Caki2 (cell line): ENCODE measurements at places on chromosomes 6 and 20.

GRCh38 chr6:6397842-6398241 lies 77.4 kb upstream of the F13A1 start:
- DNase-seq: no peak

DNA sequence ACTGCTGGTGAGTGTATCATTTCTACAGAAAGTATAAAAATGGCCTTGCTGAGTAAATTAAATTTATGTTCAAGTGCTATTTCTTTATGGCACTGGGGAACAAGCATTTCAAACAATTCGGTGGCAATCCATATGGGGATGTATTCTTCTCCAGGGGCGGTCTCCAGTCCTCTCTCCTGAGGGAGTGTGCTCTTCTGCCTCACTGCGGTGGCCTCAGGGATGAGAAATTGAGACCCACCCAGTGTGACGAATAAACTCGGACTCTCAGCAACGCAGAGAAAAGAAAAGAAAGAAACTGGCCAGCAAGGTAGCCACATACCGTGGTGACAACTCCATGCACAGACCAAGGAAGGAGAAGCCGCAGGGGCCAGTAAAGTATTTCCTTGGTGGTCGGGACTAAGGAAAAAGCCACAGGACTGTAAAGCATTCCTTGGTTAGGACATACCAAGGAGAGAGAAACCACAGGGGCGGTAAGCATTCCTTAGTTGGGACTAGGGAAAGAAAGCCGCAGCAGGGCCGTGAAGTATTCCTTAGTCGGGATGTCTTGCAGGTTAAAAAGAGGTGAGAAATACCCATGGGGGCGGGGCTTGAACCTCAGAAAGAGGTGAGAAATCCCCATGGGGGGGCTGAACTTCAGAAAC lies 13.6 kb upstream of the GOPC start:
- no peak for DNase-seq

DNA sequence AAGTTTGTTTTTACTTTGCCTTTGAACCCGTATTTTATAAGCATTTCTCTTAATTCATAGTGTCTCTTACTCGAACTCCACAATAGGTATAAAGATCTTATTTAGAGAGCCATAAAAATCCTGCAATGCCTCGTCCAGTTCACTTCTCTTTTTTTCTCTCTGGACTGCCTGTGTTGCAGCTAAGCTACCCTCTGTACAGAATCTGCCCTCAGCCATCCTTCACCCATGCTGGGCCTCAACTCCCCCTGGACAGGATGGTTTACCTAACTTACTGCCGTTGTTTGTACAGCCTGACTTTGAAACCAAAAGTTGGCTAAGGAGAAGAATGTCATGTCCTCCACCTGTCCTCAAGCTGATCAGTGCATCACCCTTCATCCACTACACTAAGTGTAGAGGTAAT lies 10.4 kb downstream of the QRSL1 start:
- no peak for DNase-seq

GRCh38 chr20:36098364-36098763 lies 56.2 kb upstream of the EPB41L1 start:
- no peak for DNase-seq

DNA sequence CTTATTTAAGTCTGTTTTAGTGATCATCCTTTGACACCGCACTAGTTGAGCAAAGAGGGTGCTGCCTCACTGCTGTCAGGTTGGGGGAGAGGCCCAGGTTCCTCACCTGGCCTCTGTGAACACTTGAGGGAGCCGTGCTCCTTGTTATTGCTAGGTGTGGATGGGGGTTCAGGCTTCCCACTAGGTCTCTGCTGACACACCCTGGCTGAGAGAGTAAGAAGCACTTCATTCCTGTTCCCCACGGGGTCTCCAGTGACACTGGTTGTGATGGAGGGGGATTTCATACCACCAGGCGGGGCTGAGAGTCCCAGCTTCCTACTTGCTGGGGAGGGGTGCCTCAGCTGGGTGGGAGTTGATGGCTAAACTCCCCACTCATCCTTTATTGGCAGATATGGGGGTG lies 11.1 kb upstream of the NOTCH4 start:
- no peak for DNase-seq

DNA sequence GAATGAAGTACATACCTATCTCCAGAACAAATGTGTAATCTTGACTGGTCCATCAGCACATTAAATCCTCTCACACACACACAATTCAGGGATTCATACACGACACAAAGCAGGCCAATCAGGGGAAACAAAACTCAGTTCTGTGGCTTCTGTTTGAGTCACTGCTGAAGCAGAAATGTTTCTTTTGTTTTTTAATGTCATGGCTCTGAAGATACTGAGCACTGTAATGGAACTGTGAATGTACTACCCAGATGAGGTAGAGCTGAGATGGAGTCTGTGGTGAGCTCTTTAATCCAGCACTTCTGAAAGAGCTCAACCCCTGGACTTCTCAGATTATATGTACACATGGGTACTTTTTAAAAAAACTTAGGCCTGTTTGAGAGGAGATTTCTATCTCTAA lies 116.4 kb downstream of the THEMIS start:
- no peak for DNase-seq

DNA sequence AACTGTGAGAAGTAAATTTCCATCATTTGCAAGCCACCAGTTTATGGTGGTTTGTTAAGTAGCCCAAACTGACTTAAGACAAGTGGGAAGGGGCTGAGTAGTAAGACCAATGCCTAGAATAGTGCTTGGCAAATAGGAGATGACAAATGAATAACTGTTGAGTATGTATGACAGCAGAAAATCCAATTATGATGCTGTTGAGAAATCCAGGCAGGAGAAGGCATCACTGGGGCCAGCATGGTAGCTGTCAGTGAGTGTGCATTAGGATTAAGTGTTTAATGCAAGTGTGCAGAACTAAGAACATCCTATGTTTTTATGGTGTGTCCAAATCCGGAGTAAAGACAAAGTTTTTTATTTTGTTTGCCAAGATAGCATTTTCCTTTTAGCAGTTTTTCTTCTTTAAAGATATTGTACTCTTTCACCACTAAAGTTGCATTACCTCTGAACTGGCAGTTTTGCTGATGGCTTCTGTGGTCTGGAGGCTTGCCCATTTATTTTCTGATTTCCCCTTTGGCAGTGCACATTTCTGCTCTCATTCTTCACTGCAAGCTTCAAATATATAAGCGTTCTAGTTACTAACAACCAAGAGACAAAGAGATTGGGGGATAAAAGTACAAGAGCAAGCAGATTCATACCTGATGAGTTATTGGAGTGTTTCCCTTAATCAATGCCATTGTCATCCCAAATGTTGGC lies 289.7 kb downstream of the KCNQ5 start:
- no peak for DNase-seq

GRCh38 chr20:45097485-45098102 lies 3.3 kb downstream of the KCNS1 start:
- DNase-seq: no peak

DNA sequence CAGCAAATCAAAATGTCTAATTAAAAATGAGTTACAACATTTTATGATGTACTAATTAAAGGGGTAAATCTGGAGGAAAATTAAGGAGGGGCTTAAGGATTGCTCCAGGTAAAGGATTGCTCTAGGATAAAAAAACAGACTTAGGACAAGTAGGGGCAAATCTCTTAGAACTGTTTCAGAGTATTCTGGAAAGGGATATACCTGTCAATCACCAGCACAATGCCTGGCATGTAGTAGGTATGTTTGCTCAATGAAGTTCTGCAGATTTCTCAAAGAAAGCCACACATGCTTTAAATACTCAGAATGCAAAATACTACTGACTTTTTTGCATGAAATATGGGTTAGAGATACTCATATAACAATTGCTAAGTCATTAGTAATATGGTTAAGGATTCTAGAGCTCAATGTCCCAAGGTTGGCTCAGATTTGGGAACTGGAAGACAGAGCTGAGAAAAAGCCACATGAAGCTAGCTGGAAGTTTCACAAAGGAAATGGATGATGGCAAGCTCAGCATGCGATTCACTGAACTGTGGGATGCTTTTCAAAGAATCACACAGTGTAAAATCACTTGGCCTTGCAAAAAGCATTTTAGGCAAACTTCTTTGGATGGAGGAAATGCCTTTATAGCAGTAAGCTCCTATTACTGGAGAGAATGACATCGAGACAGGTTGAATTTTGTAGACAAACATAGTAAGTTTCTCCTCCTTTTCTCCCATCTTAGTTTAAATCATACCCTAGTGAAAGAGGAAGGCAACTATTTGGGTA lies 72.8 kb downstream of the MAP3K5 start:
- DNase-seq: no peak

DNA sequence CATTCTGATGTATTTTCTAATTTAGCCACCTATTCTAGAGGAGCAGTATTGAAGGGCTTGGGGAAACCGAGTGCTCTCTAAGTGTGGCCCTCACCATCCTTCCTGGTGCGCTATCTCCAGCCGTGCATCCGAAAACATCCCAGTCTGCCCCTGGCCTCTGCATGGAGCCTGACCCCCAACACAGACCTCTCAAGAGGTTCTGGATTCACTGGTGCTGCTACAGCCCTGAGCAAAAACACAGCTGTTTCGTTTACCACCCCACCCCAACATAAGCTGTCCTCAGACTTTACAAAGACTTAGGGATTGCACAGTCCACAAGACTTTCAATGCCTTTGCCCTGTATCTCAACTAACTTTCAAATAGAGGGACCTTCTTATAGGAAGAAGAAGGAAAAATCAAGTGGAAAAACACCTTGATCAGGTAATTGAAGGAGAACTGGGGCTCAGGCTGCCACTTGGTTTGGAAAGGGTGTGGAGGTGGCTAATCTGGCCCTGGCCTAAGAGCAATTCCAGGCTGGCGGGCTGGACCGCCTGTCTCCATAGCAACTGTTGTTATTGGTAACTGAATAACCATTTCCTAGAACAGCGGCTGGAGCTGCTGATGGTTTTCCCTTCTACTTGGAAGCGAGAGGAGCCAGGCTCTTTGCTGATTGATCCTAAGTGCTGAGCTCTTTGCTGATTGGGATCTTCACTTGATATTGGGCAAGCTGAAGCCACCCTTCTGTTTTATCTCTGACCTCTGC lies 90.2 kb upstream of the TOX2 start:
- no peak for DNase-seq

DNA sequence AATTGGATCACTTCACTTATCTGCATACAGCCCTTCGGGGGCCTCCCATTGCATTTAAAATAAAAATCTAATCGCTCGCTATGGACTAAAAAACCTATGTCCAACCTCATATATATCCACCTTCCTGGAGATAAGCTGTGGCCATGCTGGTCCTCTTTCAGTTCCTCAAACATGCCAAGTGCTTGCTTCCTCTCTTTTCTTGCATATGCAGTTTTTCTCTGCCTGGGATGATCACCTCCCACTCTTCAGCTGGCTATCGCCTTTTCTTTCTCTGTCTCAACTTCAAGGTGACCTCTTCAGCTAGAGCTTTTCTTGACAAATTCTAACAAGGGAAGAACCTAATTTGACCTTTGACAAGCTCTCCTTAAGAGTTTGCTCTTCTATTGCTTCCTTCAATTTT lies 5.6 kb upstream of the TFB1M start:
- DNase-seq: no peak

DNA sequence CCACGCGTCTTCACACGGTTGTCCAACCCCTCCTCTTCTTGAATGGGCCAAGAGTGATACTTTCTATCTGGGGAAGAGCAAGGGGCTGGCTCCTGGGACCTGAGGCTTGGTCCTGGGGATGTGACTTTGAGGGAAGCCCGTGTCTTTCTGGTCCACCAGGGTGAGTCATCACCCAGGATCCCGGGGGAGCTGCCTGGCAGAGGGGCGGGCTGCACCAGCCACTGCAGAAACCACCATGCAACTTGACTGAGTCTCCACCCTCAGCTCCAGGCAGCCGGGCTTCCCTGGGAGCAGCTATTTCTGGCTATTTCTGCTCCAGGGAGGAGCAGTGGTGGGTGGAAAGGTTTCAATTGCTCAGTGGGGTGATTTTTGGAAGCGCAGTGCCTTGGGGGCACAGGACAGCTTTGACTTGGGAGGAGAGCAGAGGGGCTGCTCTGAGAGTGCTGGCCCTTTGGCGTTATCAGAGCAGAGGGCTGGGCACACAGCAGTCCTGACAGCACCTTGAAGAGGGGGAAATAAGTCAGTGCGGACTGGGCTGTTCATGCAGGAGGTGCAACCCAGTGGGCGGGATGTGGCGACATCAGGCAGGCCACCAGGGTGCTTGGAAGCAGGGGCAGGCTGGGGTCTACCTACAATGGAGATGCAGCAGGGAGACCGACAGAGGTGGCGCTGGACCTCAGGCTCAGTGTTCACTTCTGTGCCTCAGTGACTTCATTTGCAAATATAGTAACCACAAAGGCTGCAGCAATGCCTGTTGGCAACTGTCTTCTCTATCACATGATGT lies 45.1 kb upstream of the FAM83D start:
- no peak for DNase-seq

DNA sequence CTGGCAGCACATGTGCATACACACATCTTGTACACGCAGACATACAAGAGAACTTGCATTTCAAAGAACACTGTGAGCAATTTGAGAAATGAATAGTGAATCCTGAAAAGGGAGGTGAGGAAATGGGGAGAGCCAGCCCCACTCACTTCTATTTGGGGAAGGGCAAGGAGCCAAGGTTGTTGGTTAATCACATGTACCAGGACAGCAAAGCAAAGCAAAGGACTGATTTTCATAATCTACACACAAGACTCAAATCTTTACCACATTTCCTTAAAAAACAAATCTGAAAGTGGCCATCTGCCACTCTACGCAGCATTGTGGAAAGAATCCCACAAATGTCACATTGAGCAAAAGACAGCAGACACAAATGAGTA lies 35.0 kb upstream of the KIF16B start:
- no peak for DNase-seq

GRCh38 chr6:1435806-1436205 lies 46.4 kb downstream of the FOXF2 start:
- no peak for DNase-seq

- DNase-seq: no peak
These were observed 12.6 kb downstream of the TUBB2B start for GRCh38 chr6:3214898-3215297.

- no peak for DNase-seq
These were observed 607.3 kb upstream of the CITED2 start for GRCh38 chr6:139981768-139982181.

DNA sequence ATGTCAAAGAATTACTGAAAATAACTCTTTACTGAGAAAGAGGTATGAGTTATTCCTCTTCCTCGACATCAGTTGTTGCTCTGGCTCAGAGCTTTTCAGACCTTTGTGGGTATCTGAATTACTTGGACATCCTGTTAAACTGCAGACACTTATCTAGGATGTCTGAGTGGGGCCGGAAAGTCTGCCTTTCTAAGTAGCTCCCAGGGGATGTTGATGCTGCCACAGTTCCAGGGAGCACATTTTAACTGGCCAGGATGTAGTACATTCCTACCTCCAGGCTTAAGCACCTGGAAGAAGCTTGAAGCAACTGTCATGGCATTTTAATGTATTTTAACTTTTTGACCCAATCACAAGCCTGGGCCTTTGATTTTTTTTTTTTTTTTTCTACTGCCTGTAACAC lies 265.8 kb upstream of the PLCB4 start:
- no peak for DNase-seq

- no peak for DNase-seq
These were observed 172.3 kb upstream of the CDYL start for GRCh38 chr6:4603856-4604369.

DNA sequence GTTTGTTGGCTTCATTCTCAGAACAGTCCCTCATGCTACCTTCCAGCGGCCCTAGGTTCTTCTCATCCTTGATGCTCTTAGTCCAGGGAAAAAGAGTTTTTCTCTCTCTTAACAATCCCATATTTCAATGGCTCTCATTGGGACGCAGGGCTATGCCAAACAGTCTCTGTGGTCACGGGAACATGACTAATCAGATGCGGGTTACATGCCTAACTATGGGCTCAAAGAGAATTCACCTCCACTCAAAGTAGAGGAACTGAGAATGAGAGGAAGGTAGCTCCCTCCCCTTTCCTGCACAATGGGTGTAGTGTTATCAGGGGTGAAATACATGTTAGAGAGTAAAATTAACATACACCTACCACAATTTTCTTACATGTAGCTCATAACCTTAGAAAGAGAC lies 18.1 kb upstream of the ATRN start:
- no peak for DNase-seq

- no peak for DNase-seq
These were observed 83.0 kb upstream of the FAM184A start for GRCh38 chr6:119161438-119161837.
